ENCODE measurements at places on chromosomes 1 and 21.

DNA sequence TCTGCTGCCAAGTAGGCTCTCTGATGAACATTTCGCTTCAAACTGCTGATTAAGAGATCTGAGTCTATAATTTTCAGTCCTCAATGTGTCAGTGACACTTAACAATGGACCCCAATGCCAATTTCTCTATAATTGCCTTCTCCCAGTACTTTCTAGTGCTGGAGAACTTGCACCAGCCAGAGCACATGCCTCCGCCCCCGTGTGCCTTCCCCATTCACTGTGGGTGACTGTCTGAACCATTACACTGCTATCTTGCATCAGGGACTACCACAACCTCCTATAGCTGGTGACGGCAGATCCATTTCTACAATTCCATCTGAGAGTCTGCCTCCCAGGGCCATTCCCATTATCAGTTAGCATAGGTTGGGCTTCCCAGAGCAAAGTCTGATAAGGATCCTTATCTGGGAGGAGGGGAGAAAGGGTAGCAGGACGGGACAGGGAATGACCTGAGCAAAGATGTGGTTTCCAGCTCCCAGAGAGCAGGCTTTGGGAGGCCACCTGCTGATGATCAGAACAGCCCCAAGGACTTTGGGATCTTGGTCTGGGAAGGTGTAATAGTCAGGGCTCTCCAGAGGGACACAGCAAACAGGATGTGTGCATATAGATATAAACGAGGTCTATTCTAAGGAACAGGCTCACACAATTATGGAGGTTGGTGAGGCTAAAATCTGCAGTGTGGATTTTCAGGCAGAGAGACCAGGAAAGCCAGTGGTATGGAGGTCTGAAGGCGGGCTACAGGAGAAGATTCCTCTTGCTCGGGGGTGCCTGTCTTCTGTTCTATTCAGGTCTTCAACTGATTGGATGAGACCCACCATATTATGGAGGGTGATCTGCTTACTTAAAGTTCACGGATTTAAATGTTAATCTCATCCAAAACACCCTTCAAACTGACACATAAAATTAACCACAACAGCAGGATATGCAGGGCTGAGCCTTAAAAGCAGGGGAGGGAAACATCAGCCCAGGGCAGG lies 238.2 kb downstream of the PTPRU start:
- DNase-seq: no peak

DNA sequence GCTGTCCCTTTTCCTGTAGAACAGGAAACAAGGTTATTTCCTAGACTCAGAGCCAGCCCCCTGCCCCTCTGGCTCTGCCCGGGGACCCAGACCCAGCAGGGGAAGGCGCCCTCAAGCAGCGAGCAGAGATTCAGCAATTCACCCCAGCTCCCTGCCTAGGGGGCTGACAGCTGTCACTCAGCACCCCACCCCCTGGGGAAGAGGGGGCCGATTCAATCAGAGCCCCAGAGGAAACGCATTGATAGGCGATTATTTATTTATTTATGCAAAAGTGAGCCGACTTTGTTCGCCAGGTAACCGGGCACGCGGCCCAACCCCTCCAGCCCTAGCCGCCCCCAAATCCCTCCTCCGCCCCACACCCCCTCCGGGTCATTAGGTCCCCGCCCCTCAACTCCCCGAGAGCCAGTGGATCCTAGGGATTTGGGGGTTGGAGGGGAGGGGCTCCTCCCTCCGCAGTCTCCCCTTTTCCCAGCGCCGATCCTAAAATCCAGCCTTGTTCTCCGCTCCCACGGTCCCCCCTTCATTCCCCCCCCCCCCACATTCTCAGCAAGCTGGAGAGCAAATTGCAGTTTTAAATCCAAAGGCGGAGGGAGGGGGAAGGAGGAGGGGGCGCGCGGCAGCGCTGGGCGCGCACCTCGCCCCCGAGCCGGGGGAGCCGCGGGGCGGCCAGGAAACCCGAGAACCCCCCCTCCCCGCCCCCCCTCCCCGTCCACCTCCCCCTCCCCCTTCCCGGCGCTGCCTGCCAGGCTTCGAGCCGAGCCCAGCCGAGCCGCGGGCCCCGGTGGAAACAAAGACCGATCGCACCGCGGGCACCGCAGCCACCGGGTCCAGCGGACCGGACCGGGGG lies 1.3 kb downstream of the AHDC1 start:
- peak; percentile 54 for DNase-seq

- DNase-seq: peak; percentile 20
Measured at GRCh38 chr1:103461161-103462105, 64.1 kb upstream of the RNPC3 start.

DNA sequence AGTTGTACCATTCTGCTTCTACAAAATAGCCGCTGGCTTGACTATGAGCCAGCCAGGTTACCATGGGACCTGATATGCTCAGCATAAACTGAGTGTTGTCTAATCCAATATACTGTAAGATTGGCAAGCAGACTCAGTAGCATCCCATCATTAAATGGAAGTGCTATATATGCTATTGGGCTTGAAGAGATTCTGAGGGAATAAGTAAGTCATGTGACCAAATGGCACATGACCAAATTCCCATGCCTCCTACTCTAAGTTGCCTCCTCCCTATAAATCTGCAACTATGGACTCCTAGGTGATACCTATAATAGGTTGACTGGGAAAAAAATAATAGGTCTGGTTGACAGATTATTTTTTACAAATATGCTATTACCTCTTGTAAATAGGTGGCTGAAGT lies 698.6 kb downstream of the BRINP3 start:
- DNase-seq: no peak

GRCh38 chr1:88742531-88742930 lies 58.5 kb downstream of the PKN2 start:
- DNase-seq: no peak

DNA sequence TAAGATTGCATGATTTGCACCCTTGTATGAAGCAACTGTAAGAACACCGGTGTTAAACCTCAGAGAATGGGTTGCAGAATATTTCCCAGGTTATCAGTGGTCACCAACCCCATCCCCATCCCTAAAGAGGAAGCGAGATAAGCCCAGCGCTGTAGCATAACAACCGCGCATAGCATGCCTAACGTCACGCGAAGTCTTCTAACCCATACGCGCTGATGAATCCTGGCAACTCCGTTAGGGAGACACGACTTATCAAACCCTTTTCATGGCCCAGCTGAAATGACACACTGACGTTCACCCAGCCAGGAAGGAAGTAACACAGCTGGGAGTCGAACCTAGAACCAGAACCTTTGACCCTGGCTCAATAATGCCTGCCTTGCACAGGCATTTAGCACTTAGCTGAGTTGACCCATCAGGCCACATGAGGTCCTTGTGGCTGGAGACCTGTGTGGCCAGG lies 24.2 kb downstream of the TMEM51 start:
- DNase-seq: no peak

DNA sequence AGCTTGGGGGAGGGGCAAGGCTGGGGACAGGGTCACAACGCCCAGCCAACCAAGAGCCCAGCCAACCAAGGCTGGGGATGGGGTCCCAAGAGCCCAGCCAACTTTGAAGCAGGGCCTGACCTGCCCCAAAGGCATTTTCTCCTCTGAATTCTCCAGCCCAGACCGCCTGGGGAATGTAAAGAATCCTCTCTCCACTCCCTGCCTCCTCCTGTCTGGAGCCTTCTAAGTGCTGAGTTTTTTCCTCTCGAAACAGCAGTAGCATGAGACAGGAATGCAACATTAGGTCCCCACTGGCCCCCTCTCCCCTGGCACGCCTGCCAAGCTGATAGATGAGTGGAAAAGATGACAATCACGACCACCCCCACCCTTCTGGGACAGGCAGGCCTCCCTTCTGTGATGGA lies 17.0 kb downstream of the C1orf198 start:
- no peak for DNase-seq

DNA sequence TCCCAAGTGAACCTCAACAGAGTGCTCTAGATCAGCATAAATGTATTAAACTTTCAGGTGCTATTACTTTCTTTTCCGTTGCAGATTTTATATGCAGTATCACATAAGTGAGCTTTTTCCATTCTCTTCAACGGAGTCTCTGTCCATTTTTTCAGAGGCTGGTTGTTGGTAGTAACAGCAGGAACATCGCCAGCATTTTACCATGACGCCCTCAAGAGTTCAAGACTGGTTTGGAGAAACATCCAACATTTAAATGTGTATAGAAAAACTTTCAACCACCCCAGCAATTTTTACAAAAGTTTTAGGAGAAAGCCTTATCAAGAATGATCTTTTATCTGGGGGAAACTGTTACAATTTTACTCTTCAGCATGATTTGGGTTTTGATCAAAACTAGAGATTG lies 117.0 kb downstream of the TGFB2 start:
- DNase-seq: no peak

- DNase-seq: no peak
Measured at GRCh38 chr1:88035578-88035977, 648.5 kb upstream of the PKN2 start.

GRCh38 chr21:38258521-38259485 lies 2.0 kb downstream of the KCNJ15 start:
- DNase-seq: no peak

- DNase-seq: no peak
Measured at GRCh38 chr1:53639251-53639763, 99.7 kb downstream of the GLIS1 start.

DNA sequence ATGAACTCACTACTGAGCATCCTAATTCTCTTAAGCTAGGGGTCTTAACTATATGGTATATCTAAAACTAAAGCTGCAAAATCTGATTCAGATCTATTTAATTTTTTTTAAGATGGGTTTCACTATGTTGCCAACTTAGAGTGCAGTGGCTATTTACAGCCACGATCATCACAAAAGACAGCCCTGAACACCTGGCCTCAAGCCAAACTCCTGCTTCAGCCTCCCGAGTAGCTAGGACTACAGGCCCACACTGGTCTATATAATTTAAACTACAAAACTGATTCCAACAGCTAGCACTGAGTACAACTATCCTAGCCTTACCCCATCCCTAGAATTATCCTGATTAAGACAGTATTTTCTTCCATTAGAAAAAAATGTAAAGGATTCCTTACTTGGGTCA lies 37.1 kb downstream of the EIF4G3 start:
- no peak for DNase-seq

GRCh38 chr21:45440736-45441350 lies 35.9 kb downstream of the COL18A1 start:
- no peak for DNase-seq

DNA sequence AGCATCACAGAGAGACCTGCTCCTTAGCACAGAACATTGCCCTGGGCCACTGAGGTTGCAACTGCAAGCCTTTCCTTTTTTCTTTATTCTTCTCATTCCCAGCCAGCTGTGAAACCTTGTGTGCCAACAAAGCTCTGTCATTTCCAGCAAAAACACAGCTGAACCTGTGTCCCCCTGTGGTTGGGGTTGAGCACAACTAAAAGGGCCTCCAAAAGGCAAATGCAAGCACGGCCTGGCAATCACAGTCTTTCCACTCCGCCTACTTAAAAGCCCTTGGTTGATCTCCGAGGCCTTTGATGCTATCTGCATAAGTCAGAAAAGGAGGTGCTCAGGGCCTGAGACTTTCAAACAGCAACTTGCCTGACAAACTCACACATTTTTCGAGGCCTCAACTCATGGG lies 32.7 kb downstream of the SUSD4 start:
- no peak for DNase-seq

DNA sequence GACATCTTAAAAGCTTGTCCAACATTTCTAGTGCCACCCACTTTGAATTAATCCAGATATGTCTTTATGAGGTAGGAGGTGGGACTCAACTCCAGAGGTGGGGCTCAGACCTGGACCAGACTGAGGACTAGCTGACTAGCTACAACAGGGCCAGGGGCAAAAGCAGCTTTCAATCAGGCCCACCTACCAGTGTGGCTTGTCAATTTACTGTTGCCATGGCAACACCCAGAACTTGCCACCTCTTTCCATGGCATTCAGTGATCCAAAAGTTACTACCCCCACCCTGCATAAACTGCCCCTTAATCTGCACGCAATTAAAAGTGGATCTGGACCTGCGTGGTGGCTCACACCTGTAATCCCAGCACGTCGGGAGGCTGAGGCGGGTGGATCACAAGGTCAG lies 113.2 kb upstream of the KAZN start:
- no peak for DNase-seq

DNA sequence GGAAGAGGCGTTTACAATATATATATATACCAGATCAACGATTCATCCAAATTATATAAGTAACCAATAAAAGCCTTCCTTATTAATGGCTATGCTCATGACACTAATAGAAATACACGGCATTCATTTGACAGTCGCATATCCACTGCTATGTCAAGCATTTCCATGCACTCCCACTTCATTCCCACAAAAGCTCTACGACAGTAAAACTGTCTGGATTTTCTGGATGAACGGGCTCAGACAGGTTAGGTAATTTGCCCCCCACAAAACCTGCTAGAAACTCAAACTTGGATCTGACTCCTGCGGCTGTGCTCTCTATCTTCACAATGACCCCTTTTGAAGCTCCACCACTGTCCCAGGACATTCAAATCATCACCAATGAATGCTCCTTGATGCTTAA lies 11.4 kb downstream of the DNAJC11 start:
- DNase-seq: no peak

GRCh38 chr1:47705517-47706130 lies 267.8 kb downstream of the FOXD2 start:
- DNase-seq: no peak

- no peak for DNase-seq
Measured at GRCh38 chr1:227006226-227006796, 66.2 kb downstream of the COQ8A start.

DNA sequence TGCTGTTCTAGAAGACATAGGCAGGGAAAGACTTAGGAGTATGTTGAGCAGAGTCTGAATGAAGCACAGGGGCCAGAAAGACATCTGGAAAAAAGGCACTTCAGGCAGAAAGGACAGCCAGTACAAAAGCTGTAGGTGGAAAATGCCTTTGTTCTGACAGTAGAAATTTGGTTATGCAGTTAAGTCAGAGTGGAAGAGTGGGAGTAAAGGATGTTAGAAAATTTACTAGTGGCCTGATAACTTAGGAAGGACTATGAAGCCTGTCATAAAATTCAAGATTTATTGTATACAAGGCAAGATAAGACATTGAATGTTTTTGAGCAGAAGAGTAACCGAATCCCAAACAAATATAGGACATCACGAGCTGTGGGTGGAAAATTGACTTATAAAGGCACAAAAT lies 987.9 kb downstream of the PLA2G4A start:
- no peak for DNase-seq

GRCh38 chr21:46255758-46256337 lies 27.3 kb upstream of the LSS start:
- no peak for DNase-seq

- no peak for DNase-seq
Measured at GRCh38 chr21:38544661-38545060, 46.4 kb upstream of the ERG start.

DNA sequence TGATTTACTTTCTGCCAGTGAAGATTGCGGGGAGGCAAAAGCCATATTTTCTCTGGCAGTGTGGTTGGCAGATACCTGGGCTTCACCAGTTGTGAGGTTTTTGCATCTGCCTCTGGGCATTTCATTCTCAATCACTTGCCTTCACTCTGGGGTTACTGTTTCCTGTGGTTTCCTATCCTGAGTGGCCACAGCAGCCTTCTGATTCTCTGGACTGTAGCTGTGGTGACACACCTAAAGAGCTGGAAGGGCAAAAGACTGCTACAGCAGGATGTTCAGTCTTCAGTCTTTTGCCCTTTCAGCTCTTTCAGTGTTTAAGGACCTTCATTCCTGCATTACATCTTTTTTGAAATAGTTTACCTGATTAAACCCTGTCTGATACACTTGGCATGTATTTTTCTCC lies 50.5 kb upstream of the GPR52 start:
- no peak for DNase-seq
